Muscle of leg (tissue), 16 donors: ENCODE measurements at places on chromosomes 6 and 20. TPM values are rescaled to one million over a fixed set of nuclear protein-coding genes. Genes with fewer than 3 reads are reported as not detected.

Gene TEAD3
- total RNA-seq, result 20.6 TPM

Gene EYA4
- total RNA-seq, result 28.8 TPM

Gene VARS2
- total RNA-seq, result 23.4 TPM

Gene UNC5CL
- total RNA-seq, result 3.0 TPM

Gene CST2
- not detected for total RNA-seq

Gene EBF4
- 3.2 TPM for total RNA-seq

Gene PLA2G7
- total RNA-seq, result 1.2 TPM

Gene RAET1L
- not detected for total RNA-seq

Gene POM121L2
- total RNA-seq, result not detected

Gene ZNF391
- total RNA-seq, result 3.0 TPM

DNA sequence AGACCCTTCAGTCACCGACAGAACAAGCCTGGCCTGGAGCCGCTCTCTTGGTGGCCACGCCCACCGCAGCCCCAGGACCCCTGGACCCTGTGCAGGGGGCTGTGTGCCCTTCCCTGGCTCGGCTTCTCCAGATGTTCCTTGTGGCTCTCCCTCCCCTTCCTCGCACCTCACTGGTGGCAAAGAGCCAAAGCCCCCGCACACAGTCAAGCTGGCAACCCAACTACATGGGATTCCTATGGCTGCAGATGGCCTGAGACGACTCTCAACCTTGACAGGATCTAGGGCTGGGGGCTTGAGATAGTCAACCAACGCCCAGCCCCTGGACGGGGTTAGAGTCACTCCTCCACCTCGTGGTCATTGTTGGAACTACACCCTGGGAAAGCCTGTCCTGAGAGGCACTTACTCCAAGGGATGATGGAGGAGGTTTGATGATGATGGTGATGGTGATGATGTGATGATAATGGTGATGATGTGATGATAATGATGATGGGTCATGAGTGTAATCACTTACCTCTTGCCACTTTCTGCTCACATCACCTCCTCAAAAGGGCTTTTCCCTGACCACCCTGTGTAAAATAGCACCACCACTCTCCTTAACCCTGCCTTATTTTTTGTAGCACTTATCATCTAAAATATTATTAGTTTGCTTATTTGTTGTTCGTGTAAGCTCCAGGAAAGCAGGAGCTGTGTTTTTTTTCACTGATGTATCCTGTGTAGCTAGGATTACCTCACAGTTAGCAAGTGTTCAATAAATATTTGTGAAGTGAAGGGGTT is 278.4 kb downstream of the LRFN2 start:
- peak; percentile 57 for DNase-seq

GRCh38 chr20:8254911-8255582 is 123.0 kb downstream of the PLCB1 start:
- no peak for DNase-seq

DNA sequence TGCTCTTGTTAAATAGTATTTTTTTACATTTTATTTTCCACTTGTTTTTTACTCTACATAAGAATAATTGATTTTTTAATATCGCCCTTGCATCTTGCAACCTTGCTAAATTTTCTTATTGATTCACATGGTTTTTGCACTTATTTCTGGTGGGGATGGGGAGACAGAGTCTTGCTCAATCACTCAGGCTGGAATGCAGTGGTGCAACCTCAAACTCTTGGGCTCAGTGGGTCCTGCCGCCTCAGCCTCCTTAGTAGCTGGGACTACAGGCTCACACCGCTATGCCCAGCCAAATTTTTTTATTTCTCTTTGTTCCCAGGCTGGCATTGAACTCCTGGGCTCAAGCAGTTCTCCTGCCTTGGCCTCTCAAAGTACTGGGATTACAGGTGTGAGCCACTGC is 30.3 kb downstream of the LIN28B start:
- DNase-seq, result no peak

- DNase-seq, result peak; percentile 57
These were observed 246.8 kb downstream of the ARID1B start for GRCh38 chr6:157023958-157024357.

DNA sequence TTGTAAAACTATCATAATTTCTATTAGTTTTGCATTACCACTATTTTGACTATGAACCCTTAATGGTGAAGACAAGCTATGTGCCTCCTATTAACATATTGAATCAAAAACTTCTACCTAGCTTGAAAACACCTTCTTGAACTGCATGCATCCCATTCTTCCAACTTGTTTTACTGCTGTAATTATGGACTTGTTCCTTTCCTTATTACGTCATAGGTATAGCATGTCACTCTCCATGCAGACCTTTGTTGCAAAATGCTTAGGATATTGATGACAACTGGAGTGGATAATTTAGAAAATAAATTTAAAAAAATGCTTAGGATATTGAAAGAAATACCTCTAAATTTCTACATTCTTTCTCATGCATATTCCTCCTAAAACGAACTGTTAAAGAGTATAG is 219.3 kb downstream of the KCNQ5 start:
- DNase-seq, result no peak

DNA sequence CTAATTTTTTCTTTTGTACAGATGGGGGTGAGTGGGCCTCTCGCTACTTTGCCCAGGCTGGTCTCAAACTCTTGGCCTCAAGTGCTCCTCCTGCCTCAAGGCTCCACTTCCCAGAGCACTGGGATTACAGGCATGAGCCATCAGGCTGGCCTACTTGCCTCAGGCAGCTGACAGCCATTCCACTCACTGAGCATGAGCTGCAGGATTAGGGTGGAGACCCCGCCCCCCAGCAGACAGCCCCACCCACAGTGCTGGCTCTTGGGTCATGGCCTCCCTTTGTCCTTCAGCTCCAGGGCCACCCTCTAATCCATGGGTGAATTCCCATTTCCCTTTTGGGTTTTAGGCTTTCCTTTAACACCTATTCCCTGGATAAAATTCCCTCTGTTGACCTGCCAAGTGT is 82.1 kb downstream of the BFSP1 start:
- no peak for DNase-seq

GRCh38 chr20:32189123-32189410 is 18.5 kb downstream of the PLAGL2 start:
- DNase-seq, result no peak

GRCh38 chr20:11436113-11436905 is 481.4 kb upstream of the BTBD3 start:
- no peak for DNase-seq

GRCh38 chr6:4398791-4399190 is 263.4 kb upstream of the ECI2 start:
- DNase-seq, result no peak

DNA sequence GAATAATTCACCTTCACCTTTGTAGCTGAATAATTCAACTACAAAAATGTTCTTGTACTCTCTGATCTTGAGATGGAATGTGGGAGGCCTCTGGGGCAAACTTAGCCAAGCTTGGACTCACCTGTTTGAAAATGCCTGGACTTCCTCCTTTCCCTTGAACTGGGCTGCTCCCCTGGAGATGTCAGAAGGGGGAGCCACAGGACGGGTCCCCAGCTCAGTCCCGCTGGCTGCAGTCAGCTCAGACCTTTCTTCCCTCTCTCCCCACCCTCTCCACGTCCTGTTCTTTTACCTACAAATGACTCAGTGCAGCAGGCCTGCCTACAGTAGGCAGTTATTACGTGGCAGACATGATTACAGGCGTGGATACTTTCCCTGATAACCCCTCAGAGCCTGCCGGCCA is 131.5 kb upstream of the RALGAPA2 start:
- DNase-seq, result no peak

GRCh38 chr6:111556004-111556403 is 49.7 kb downstream of the TRAF3IP2 start:
- DNase-seq, result no peak

DNA sequence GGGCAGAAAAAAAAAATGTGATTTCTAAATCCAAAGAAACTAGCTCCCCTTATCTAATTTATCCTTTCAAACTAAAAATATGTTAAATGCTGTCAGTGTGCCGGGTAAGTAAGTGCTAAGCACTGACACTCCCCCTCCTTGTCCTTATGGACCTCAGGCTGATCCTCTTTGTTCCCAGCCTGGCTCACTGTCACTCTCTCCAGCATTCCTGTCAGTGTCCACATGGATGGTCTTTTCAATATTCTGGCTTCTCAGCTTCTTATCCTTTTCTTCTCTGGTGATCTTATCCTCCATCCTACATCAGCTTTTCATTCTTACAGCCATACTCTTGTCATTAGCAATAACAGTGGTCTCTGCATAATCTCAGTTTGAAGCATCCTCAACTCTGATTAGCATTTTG is 55.0 kb downstream of the BCKDHB start:
- DNase-seq, result no peak

DNA sequence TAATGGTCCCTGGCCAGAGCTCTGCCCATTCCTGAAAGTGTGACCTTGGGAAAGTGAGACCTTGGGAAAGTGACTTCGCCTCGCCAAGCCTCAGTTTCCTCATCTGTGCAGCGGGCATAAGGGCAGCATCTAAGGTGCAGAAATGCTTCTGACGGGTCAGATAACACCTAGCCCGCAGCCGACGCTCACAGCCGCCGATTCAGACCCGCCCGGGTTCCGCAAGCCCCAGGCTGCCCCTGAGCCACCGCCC is 486 bp downstream of the FKBP1A start:
- no peak for DNase-seq

DNA sequence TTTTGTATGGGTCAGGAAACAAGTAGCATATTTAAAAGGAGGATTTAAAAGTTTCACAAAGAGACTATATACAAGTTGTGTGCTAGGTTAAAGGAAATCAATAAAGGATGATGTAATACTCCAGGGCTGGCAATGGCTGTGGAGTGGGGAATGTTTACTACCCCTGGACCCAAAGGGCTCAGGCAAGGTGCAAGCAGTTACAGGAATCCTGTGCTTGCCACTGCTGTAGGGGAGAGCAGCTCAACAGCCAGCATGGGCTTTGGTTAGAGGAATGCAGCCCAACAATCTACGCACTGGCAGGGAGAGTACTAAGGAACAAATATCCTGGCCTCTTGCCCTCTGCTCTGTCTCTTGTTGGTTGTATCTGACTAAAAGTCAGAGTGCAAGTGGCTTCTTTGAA is 1642.2 kb downstream of the KHDRBS2 start:
- no peak for DNase-seq

DNA sequence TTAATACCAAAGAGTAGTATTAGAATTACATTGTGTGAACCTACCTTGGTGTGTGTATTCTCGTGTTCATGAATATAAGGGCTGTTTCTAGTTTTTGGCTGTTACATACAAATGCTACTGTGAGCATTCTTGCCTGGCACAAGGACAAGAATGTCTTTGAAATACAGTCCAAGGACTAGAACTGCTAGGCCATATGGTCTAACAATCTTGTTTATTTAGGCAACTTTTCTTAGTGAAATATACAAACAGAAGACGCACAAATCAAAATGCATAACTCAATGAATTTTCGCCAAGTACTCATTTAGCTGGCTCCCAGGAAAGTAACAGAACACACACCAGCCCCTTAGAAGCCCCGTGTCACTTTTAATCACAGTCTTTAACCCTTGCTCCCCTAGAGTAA is 28.5 kb downstream of the KDM1B start:
- DNase-seq, result peak; percentile 31

DNA sequence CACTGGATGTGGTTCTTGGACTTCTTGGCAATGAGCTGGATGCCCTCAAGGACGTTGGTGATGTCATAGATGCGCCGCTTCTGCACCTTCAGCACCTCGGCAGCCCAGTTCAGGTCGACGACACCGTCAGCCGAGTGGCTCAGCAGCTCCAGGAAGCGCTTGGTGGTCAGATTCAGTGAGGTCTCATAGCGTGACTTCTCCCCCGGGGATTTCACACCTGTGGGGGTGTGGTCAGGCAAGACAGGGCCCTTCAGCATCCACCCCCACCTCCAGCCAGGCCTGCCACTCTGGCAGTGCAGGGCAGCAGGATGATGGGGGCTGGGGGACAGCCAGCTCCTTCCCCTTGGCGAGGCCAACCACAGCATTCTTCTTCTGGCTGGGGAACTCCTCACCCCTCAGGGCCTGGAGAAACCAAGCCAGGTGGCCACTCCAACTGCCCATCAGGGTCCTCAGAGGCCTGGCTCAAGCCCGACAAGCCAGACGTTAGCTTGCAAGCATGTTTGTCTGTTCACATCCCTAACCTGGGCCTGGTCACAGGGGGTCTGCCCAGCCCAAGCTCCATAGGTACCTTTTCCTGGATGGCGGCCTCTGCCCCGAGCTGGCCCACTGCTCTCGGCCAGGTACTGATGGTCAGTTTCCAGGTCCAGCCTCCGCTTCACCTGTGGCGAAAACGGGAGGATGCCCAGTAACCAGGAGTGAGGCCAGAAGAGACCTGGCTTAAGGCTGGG is 5.7 kb upstream of the NECAB3 start:
- no peak for DNase-seq

DNA sequence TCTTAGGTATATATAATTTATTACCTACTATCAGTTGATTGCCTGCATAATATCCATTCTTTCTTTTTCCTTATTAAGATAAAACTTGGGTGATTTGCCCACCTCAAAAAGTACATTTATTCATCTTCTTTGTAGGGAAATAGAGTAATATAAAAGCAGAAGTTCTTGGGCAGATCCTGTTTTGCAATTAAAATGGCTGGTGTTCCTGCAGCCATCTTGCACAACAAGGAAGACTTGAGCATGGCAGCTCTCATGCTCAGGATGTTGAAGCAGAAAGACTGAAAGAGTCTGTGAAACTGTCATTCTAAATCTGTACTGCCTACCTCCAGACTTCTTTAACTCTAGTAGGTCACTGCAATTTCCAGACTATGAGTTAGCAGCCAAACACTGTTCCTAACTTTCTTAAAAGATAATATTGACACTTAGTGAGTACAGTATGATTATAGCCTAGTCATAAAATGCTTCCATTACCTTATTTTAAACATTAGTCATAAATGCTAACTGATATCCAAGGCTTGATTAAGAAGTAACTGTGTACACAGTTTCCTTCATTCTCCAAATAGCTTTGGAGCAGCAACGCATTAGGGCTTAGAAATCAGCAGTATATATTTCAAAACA is 24.6 kb upstream of the HTR1B start:
- DNase-seq, result no peak

DNA sequence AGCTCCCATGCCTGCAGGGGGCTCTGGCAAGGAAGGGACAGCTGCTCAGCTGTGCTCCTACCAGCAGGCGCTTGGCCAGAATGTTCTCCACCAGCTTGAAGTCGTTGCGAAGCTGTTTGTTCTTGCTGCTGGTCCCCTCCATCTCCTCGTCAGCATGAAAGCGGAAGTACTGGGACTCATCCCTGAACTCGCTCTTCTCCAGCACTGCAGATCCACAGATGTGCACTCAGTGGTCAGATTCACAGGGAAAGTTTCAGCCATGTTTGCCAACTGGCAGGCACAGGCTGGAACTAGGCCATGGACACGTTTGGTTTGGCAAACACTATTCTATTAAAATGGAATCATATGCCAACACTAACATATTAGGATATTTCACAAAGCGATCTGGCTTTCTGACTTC is 167.9 kb downstream of the PREX1 start:
- peak; percentile 73 for DNase-seq

DNA sequence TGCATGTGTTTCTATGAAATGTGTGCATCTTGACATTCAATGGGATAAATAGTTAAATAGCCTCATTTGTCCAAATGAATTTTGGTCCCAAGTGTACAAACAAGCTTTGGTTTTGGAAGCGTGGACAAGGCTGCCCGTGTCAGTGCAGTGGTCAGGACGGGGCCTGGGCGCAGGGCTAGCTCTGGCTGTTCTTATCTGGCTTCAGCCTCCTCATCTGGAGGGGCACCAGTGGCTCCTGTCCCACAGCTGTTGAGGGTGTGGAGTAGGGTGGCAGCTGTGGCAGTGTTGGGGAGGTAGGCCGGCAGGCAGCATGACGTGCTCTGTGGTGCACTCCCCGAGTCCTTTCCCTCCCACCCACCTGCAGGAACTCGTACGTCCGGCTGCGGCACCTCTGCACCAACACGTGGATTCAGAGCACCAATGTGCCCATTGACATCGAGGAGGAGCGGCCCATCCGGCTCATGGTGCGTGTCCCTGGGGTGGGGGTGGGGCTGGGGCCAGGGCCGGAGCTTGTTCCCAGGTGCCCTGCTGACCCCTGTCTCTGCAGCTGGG is 43.5 kb downstream of the ITPR3 start:
- DNase-seq, result no peak
